GOT3 (cell line): ENCODE measurements at places on chromosomes 3 and 15.

DNA sequence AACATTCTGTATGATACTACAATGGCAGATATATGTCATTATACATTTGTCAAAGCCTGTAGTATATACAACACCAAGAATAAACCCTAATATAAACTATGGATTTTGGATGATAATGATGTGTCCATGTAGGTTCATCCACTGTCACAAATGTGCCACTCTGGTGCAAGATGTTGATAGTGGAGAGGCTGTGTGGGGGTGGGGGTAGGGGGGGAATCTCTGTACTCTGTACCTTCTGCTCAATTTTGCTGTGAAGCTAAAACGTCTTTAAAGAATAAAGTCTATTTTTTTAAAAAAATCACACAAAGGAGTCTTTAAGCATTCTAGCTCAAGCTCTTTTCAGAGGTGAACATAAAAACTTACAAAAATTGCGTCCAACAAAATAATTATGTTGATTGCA lies 88.2 kb upstream of the ABI3BP start:
- DNase-seq, result no peak

GRCh38 chr3:9222956-9223639 lies 26.3 kb downstream of the SRGAP3 start:
- DNase-seq, result no peak

- no peak for DNase-seq
Observed at GRCh38 chr3:86976219-86976618, 14.7 kb downstream of the VGLL3 start.

- no peak for DNase-seq
Observed at GRCh38 chr15:72284781-72285180, 12.4 kb upstream of the PARP6 start.

- no peak for DNase-seq
Observed at GRCh38 chr3:54176106-54176505, 53.8 kb downstream of the CACNA2D3 start.

GRCh38 chr3:57892423-57892822 lies 115.8 kb upstream of the FLNB start:
- DNase-seq, result no peak

- DNase-seq, result no peak
Observed at GRCh38 chr3:188941103-188941502, 230.7 kb upstream of the TPRG1 start.

GRCh38 chr15:39589815-39590644 lies 9.2 kb downstream of the THBS1 start:
- no peak for DNase-seq

- no peak for DNase-seq
Observed at GRCh38 chr15:98799461-98800390, 151.4 kb downstream of the IGF1R start.
